ENCODE measurements at places on chromosomes 12 and 14. TPM values are rescaled to one million over a fixed set of nuclear protein-coding genes. Genes with fewer than 3 reads are reported as not detected.

Gene CISTR
- not detected for total RNA-seq

- no peak for DNase-seq
Measured at GRCh38 chr14:49923881-49924280, 31.0 kb downstream of the ARF6 start.

DNA sequence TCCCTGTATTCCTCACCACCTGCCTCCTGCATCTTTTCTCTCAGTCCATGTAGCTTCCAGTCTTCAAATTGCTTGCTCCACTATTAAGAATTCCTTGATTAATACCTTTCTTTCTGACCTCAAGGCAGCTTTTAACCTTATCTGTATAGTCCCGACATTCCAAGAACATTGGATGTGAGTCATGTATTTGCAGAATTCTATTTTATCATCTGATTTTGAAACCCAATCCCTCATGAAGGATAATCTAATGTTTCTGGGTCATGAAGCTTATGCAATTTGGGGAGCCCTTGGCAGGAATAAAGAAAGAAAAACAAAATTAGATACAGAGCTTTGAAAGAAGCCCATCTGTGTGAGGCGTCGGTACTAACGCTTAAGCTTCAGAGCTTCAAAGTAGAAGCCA is 63.4 kb upstream of the CCND2 start:
- DNase-seq: no peak

Gene KLHL33
- not detected for total RNA-seq

Gene CLEC9A
- 0.26 TPM for total RNA-seq

DNA sequence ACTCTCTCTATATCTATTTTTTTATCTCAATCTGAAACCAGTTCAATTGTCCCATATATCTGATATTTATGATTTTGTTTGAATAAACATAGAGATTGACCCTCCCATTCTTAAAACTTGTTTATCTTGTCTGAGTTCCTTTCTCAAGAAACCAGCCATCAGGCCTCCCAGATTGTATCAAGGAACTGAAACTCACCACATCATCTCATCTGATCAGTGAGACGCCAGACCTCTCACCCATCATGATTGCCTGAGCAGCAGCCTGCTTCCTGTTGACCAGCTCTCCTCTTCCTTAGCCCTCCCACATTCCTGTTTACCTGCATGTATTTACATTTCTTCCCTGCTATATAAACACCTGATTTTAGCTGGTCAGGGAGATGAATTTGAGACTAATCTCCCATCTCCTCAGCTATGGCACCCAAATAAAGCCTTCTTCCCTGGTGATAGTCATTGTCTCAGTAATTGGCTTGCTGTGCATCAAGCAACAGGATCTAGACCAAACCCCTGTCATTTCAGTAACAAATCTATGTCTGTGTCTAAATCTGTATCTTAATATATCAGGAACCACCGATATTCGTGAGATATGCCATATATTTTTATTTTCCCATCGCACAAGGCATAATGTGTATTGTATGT is 323.6 kb downstream of the TMTC2 start:
- DNase-seq: no peak

DNA sequence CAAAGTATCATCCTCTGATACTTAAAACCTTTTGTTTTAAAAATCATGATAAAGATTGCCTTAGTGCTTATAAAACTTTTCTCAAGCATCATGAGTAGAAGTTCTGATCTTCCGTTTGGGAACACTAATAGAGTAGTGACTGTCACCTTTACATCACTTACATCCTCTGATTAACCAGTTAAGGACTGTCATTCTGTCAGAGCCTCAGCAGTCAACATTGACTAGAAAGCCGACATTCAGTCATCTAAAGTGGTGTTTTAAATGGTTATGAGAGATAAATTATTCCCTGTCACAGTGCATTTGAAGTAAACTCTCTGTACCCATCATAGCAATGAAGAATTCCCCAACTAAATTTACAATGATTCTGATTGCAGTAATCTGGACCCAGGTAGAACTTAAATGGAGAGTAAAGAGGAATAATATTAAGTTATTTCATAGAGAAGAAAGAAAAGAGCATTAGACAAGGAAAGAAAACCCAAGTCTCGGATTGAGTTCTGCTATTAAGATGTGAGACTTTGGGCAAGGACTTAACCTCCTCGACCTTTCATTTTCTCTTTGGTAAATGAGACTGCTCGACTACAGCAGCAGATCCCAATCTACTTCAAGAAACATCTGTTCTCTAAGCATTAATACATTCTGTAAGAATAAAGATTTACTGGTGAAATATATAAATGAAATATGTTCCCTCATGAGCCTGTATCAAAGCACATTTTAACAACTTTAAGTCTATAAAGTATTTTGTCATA is 563.9 kb upstream of the LMO3 start:
- no peak for DNase-seq

- DNase-seq: no peak
Measured at GRCh38 chr14:80425686-80426085, 214.4 kb upstream of the DIO2 start.

DNA sequence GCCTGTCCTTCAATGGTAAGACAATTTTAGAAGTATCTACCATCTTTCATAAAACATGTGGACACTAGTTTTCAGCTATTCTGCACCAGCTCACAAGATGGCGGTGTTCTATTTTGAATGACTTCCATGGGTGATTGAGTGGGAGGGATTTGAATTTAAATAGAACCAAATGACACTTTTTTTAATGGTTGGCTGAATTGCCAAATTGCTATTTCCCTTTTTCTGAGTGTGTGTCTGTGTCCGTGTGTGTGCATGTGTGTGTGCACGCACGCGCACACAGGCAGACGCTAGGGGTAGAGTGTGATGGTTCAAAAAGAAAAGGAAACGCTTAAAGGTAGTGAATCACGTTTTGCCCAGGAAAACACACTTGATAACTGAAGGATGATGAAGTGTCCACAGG is 362.6 kb downstream of the DAD1 start:
- no peak for DNase-seq

Gene NEK9
- 38.4 TPM for total RNA-seq

- DNase-seq: no peak
Measured at GRCh38 chr14:95137164-95137803, 20.0 kb downstream of the DICER1 start.

Gene STYK1
- 0.26 TPM for total RNA-seq

- no peak for DNase-seq
Measured at GRCh38 chr14:54568821-54569595, 2.1 kb downstream of the SAMD4A start.

DNA sequence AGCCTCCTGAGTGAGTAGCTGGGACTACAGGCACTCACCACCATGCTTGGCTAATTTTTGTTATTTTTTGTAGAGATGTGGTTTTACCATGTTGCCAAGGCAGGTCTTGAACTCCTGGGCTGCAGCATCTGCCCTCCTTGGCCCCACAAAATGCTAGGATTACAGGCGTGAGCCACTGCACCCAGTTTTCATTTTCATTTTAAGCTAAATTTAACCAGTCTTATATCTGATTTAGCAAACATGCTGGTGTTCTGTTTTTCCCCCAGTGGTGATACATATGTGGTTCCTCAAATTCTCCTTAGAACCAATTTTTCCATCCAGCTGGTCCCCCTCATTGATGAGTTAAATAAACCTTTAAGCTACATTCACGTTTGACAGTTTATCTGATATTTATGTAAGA is 43.8 kb upstream of the BICD1 start:
- DNase-seq: no peak

DNA sequence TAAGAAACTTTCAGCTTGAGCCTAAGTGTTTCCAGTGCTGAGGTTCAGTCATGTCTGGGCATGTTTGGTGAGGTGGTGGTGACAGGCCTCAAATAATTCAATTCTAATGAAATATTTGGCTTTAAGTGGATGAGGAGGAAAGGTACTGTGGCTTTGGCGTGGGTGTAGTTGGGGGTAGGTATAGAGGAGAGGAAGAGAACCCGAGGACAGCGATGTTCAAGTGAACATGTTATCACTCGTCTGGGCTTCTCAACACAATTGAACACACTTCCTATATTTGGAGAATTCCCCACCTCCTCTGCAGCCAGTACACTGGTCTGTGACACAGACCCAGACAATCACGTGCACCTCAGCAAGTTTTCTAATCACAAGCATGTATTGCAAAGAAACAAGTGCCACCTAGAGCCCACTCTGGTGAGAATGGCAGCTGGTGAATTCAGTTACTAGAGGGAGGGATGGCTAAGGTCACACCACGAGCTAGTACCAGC is 53.0 kb downstream of the IFNG-AS1 start:
- no peak for DNase-seq

- no peak for DNase-seq
Measured at GRCh38 chr14:69298131-69299071, 38.4 kb downstream of the GALNT16 start.

DNA sequence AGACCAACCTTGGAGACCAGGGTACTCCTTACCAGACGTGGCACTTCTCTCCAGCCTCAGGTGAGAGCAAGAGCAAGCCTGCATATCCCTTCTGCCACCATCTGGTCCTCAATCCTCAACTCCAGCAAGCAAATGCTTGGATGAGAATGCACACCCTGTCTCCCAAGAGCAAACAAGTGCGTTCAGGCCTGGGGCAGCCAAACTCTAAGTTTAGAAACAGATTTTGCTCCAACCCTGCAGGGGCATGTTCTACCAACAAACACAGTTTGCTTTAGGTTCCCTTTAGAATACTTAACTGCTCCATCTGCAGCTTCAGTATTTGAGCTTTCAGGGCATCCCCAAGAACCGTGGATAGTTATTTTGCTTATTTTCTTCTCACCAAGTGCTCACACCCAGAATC is 55.9 kb upstream of the FICD start:
- DNase-seq: no peak

Data from body of pancreas (tissue), 4 donors.